H54 (cell line): ENCODE measurements at places on chromosomes 3 and 15.

DNA sequence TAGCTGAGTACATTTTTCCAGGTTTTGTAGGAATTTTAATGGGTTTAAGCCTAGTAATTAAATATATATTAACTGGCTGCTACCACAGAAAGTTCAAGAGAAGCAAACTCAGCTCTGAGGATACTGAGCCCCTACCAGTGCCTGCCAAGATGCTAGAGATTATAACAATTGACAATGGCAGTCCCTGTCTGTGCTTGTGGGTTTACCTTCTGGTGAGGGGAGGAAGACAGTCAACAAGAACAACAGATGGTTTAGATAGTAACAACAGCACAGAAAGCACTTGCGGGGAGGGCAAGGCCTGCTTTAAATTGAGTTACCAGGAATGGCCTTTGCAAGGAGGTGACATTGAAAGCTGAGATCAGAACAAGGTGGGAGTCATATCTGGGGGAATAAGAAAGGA, 56.6 kb upstream of the ARHGEF3 start:
- no peak for DNase-seq

- DNase-seq: no peak
Measured at GRCh38 chr3:143215059-143215458, 95.5 kb downstream of the CHST2 start.

GRCh38 chr3:65831733-65832425, 206.8 kb downstream of the MAGI1 start:
- DNase-seq: peak; percentile 9

DNA sequence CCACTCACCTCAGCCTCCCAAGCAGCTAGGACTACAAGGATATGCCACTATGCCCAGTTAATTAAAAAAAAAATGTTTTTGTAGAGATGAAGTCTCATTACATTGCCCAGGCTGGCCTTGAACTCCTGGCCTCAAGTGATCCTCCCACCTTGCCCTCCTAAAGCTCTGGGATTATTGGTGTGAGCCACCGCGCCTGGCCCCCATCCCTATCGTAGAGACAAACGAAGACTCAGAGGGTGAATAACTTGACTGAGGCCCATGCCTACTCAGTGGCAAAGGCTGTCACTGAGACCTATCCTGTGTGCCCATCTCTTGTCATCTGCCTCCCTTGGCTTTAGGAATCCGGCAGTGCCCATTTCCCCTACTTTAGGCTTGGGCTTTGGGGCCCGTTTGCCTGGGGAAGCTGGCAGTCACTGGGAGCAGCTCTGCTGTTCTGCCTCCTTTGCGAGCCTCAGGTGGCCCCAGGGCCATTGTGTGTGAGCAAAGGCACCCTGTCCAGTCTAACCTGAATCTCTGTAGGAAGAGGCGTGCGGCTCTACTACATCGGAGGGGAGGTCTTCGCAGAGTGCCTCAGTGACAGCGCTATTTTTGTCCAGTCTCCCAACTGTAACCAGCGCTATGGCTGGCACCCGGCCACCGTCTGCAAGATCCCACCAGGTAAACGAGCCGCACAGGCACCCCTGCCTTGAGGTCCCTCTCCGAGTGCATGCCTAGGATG, 70.1 kb downstream of the AAGAB start:
- no peak for DNase-seq

GRCh38 chr3:109330405-109330804, 6.9 kb downstream of the DPPA4 start:
- no peak for DNase-seq
